ENCODE measurements at places on chromosomes 5 and 9.
A peak's percentile ranks its signal among the peaks of the same experiment; 100 is the strongest.

- no peak for DNase-seq
These were observed 61.6 kb downstream of the GADD45G start for GRCh38 chr9:89666364-89666763.

DNA sequence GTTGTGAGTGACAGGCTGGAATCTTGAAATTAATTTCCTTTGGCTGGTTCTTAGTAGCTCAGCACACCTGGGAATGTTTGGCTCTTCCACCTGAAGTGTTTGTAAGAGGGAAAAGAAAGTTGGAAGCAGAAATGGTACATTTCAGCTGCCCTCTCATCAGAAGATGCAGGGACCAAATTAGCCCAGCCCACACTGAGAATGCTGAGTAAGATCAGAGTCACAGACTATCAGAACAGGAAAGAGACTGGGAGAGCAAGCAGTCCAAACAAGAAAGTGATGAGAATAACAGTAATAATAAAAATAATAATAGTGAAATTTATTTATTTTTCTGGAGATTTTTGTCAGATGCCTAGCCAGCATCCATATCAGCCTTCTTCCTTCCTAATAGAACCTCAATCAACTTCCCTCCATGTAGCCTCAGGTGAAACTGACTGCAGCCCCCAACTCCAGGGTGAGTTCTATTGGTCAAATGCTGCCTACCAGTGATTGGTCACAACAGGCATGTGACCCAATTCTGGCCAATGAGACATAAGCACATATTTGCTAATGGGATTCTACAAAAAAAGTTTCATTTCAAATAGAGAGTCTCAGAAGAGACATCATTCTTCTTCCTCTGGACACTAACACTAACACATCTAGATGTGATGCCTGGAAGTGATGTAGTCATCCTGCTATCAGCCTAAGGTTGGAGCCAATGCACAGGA lies 31.2 kb upstream of the ADRA1B start:
- DNase-seq = no peak

DNA sequence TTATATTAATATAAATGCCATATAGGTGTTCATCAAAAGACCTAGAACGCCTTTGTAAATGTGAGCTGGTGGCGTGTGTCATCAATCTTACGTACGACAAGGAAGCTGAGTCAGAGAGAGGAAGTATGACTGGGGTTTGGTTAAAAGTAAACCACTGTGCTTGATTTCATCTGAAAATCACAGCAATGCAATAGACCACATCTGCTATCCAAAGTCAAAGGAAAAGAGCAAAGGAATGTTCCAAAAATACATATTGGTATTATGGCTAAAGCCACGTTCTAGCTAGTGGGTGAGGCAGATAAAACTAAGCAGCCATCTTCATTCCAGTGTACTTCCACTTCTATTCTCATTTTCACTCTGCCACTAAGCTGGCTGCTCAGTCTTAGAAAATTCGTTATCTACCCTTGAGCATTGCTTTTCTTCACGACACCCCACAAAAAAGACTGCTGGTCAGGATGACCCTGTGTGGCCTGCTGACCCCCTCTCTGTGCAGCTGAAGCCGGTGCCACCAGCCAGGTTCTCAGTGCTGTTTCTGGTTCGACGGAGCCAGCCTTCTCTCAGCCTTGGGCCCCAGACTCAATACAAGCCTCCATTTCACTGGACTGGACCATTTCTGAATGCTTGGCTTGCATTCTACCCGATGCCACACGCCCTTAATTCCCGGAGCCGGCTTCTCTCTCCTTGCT lies 23.8 kb downstream of the SHC3 start:
- peak; percentile 21 for DNase-seq

GRCh38 chr5:94025788-94026473 lies 284.5 kb upstream of the POU5F2 start:
- no peak for DNase-seq

DNA sequence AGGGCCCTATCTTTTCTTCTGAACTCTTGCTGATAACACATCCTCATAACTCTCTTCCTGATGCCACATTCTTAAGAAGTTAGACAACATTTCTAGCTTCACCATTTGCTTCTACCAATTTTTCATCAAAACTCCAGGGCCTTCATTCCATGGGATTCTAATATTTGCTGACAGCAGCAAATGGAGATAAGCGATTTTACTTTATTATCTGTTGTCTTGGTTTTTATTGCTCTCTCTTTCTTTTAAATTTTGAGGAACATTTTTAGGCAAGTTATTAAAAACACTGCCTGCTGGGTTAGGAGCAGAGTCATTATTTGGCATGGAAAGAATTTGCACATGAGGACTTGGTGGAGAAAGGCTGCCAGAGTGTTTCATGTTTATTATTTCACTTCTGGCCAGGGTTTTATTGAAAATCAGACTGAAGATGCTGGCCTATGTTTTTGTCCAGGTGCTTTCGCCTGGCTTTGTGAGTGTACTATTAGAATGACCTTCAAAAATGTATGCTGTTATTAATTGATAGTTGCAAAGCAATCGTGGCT lies 27.7 kb downstream of the NSG2 start:
- DNase-seq = no peak

- no peak for DNase-seq
These were observed 13.2 kb upstream of the ZBTB43 start for GRCh38 chr9:126791406-126792230.

GRCh38 chr5:10124287-10124686 lies 125.4 kb downstream of the ATPSCKMT start:
- no peak for DNase-seq

DNA sequence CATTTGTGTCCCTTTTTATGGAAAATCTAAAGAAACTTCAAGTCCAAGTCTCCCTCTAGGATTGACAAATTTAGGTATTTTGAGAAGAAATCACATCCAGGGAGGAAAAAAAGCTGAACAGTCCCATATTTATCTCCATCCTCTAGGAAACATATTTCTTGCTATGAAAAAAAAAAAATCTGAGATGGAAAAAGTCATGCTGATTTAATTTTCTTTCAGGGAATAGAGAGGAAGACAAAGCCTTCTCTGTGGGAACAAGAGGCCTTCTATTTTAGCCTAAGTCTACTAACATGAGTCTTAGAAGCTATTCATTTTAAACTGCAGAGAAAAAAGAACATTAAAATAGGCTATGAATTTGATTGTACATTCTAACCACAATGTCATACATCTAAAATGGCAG lies 63.1 kb upstream of the CDK5RAP2 start:
- no peak for DNase-seq

DNA sequence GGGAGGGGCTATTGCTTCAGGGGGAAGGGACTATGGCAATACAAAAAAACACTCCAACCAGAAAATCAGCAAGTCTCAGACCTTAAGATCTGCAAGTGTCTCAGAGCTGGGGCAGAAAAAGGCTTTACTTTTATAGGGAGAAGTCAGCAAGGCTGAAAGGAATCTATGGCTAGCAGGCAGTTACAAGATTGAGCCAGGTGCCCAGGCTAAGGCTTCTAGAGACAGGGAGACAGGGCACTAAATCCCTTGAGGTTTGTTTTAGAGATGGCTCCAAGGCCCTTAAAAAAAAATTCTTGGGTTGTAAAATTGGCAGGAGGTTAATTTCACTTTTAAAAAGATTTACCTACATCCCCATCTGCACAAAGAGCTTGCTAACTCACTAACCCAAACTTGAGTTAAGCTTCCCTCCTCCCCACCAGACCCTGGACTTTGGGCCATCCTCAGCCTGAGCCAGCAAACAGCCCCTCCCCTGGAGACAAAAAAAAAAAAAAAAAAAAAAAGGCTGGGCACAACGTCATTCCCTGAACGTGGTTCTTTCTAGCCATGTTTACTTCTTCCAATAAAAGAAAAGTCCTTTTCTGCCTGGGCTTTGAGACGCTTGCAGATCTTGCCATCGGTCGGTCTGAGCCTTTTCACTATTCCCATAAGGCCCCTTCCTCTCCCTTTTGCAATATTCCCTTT lies 17.9 kb downstream of the NIPAL4 start:
- no peak for DNase-seq

DNA sequence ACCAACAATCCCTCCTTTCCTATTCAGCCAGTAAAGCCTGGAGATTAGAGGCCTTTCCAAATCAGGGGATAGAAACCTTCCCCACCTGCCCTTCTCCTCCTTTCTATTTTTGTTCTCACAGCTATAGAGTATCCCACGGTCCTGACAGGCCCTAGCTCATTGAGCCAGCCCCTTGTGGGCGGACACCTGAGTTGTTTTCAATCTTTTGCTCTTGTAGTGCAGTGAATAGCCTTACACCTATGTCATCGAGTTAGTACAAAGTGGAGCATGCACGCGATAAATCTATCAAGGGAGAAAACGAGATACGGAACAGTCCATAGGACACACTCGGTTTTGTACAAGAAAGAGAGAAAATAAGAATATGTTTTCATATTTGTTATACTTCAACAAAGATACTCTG lies 77.2 kb downstream of the TSPAN17 start:
- no peak for DNase-seq

GRCh38 chr5:1103505-1104326 lies 8.1 kb downstream of the SLC12A7 start:
- no peak for DNase-seq

DNA sequence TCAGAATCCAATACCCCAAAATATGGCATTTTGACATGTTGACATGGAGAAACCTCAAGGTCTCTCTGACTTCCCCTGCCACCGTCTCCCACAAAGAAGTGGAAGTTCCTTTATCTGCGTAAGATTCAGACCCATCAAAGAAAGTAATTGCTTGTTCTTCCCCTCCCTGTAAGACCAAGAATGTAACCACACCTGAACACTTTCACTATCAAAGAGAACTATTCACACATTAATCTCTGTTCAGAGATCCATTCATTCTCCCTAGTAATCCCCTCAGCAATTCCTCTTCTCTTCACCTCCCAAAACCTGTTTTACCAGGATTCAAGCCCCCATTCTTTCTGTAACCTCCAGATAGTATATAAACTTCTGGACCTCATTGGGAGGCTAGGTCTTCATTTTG lies 4.1 kb upstream of the SLC1A1 start:
- no peak for DNase-seq

- no peak for DNase-seq
These were observed 1.8 kb downstream of the TRIM32 start for GRCh38 chr9:116688806-116689485.

GRCh38 chr9:7536310-7536939 lies 263.2 kb downstream of the DMAC1 start:
- DNase-seq = peak; percentile 53

GRCh38 chr5:96933764-96934707 lies 1.8 kb upstream of the LNPEP start:
- no peak for DNase-seq

DNA sequence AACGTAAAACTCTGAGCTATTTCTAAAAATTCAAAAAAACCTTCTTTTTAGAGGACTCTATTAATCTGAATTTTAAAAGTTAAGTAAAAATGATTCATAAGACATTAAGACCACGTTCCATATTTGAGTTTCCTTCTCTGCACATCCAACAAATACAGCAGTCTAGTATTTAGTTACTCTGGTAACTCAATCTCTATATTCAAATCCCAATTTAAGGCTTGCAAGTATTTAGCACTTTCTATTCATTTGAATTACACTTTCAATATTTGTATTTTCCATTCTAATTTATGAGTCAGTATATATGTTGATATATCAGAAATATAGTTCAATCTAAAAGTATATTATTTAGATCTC lies 17.7 kb downstream of the RFX3 start:
- DNase-seq = no peak

GRCh38 chr9:119164716-119165115 lies 204.5 kb downstream of the BRINP1 start:
- no peak for DNase-seq

GRCh38 chr9:137012694-137013570 lies 15.1 kb downstream of the ABCA2 start:
- DNase-seq = no peak

GRCh38 chr9:1919229-1919628 lies 95.9 kb upstream of the SMARCA2 start:
- DNase-seq = no peak

DNA sequence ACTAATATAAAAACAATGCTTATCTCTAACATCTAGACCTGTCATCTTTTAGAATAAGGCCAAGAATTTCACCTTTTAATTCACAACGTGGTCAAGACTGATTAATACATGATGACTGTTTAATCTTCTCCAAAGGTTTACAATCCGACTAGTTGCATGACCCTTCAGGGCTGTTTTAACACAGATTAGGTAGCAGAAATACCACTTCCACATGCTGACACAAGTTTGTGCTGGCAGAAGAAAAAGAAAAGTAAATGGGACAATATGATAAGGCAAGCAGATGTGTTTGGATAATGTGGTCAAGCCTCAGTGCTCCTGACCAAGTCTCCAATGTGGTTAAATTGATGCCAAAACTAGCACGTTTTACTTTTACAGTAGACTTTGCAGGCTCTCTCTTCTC lies 31.1 kb downstream of the SEMA6A start:
- no peak for DNase-seq

- DNase-seq = no peak
These were observed 113.3 kb upstream of the SLC1A3 start for GRCh38 chr5:36492984-36493654.

DNA sequence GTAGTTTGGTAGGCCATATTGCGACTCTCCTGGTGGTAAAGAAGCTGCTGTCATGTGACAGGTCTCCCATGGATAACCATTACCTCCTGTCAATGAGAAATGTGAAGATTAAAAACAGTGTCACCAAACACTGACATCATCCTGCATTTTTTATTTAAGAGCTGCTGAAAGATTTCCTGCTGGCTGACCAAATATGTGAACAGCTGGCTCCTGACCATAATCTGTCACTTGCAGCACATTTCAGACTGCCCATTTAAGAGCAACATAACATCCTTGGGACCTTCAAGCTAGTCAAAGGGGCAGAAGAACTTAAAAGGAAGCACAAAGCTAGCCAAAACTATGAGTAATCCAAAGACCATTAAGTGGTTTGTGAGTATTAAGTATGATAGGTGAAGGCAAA lies 288.0 kb downstream of the IZUMO3 start:
- DNase-seq = no peak

DNA sequence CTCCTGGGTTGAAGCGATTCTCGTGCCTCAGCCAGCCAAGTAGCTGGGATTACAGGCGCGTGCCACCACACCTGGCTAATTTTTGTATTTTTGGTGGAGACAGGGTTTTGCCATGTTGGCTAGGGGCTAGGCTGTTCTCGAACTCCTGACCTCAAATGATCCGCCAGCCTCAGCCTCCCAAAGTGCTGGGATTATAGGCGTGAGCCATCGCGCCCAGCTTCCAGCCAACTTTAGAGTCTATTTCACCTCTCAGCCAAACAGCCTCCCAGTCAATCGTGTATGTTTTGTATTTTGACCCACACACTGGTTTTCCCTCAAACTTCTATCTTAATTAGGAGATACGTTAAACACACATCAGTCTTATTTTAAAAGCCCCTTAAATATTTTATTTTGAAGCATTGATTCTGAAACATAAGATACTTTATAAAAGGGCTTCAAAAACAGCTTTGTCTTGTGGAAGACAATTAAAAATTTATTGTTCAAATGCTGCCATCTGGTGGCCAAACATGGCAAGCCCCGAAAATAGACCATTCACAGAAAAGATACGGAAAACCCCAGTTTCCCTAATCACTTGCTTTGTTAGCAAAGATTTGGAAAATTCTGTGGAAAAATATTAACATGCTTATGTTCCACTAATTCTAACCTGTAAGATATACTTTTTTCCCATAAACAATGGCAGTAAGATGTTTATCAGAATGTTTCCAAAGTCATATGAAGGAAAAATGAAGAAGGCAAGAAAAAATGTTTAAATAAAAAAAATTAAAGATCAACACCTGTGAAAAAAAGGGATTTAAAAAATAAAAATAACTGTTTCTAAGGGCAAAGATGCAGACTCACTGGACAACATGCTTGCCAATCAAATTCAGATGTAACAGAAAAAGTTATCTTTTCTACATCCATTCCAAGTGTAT lies 33.1 kb downstream of the APTX start:
- peak; percentile 64 for DNase-seq

Data from activated CD4-positive, alpha-beta T cell treated with anti-CD3 and anti-CD28 coated beads, Interleukin-2, amount 50 U/mL, for 48 hours (primary cell).